Activated T-helper 9 cell treated with anti-CD3 and anti-CD28 coated beads, Interleukin-2, amount 50 U/mL, for 16 hours (primary cell): ENCODE measurements at places on chromosomes 4 and X.

GRCh38 chr4:7279902-7280301, 87.6 kb downstream of the SORCS2 start:
- no peak for DNase-seq

DNA sequence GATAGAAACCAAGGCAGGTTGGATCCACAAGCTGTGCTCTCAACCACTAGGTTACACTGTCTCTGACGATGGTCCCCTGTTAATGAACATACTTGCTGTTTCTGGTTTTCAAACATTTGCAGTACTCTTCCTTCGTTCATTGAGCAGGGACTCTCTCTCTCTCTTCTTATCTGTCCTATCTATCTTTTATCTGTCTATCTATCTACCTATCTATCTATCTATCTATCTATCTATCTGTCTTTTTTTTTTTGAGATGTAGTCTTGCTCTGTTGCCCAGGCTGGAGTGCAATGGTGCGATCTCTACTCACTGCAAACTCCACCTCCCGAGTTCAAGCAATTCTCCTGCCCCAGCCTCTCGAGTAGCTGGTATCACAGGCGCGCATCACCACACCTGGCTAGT, 9.4 kb upstream of the CT47C1 start:
- no peak for DNase-seq

DNA sequence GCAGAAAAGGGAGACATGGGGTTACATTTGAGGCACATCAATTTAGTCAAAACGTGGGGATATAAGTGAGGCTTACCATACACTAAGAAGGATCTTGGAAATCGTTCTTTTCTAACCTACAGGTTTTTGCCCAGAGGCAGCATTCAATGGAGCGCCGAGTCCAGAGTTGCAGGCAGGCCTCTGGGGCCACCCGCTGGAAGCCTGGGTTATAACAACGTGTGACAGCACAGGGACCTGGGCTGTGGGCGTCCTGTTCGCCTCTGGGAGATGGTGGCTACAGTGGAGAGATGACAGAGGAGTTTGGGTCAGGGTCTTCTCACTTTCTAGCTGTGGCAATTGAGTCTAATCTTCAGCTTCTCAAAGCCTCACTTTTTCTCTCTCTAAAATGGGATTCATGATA, 53.9 kb downstream of the ENPP6 start:
- no peak for DNase-seq

GRCh38 chrX:44945736-44946135, 72.7 kb downstream of the KDM6A start:
- DNase-seq, result no peak
